CMK (cell line): ENCODE measurements at places on chromosomes 12 and 14.

- no peak for DNase-seq
Measured at GRCh38 chr14:67002994-67003753, 186.1 kb upstream of the GARIN2 start.

- no peak for DNase-seq
Measured at GRCh38 chr12:93946542-93947150, 201.7 kb upstream of the PLXNC1 start.

DNA sequence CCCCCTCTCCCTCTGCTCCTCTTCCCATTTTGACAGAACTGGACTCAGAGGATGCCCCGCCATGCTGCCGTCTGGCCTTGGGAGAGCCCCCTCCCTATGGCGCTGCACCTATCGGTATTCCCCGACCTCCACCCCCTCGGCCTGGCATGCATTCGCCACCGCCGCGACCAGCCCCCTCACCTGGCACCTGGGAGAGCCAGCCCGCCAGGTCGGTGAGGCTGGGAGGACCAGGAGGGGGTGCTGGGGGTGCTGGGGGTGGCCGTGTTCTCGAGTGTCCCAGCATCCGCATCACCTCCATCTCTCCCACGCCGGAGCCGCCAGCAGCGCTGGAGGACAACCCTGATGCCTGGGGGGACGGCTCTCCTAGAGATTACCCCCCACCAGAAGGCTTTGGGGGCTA lies 1.5 kb downstream of the NFATC4 start:
- no peak for DNase-seq

GRCh38 chr12:106019144-106019543 lies 119.6 kb downstream of the NUAK1 start:
- no peak for DNase-seq

DNA sequence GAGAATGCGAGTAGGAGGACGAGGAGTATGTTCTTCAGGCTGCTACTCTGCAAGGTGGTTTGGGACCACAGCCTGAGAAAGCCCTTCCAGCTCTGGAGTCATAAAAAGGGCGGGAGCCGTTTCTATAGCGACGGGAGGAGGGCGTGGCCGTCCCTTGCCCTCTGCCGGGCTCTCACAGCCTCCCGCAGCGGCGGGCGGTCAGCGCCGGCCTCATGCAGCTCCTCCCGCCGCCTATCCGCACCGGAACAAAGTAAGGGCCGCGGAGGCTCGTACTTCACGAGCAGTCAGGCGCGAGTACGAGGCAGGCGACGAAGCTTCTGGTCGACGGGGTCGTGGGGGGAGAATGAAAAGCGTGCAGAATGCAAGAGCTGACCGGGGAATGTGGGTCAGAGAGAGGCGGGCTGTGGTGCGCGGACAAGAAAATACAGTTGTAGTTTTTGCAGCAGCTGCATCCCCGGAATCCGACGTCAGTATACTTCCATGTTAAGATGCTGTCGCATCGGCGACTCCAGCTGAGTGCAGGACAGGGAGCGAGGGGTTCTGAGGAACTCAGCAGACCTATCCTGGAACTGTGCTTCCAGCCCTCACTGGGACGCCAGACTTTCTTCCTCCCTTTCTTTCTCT lies at the start of gene DYRK4:
TSS of gene DYRK4 (plus strand) at position 175 of the 624 bp plus-strand sequence. CDS start at position 213, 38 bp downstream.
- DNase-seq: no peak

DNA sequence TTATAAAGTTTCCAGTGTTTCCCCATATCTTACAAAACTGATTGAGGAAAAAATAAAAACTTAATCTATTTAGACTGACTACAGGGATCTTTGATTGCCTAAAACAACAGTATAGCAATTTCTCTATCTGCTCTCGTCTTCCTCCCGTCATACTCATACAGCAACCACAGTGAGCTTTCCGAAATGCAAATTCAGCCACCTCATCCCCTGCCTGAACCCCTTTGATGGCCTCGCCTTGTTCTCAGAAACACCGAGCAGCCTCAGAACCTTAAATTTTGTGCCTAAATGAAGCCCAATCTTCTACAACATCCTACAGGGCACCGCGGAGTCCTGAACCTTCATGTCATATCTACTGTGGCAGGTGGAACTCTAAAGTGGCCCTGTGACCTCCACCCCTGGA lies 223.7 kb upstream of the TMEM132C start:
- no peak for DNase-seq

DNA sequence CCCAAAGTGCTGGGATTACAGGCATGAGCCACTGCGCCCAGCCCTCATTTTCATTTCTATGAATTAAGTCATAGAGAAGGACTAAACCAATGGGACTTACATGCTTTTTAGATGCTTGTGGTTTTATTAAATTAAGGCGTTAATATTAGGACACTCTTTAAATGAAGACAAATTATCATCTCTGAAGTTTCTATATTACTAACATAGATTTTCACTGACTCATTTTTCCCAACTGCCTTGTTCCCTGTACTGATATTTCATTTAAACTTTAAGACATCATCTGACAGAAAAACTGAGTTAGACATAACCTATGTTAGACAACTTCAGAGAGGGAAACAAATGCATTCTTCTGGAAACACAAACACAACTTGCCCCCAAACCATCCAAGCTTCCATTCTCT lies 99.8 kb downstream of the BTG1 start:
- no peak for DNase-seq

DNA sequence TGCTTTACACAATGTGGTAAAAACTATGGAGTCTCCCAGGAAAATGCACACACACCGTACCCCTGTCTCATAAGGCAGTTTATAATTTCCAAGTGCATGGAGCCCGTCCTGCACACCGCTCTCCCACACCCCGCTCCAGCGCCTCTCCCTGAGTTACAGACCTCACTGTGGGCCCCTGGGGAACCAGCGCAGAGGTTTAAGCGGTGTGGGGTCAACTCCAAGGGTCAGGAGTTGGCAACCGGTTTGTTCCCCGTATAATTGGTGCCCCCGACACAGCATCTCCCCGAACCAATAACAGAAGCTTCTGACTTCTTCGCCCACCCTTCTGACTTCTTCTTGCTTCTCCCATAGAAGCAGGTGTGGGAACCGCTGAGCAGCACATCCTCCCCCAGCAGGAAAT lies 58.4 kb upstream of the DDX11 start:
- DNase-seq: no peak

- DNase-seq: no peak
Measured at GRCh38 chr12:95674631-95675030, 115.9 kb downstream of the NTN4 start.

DNA sequence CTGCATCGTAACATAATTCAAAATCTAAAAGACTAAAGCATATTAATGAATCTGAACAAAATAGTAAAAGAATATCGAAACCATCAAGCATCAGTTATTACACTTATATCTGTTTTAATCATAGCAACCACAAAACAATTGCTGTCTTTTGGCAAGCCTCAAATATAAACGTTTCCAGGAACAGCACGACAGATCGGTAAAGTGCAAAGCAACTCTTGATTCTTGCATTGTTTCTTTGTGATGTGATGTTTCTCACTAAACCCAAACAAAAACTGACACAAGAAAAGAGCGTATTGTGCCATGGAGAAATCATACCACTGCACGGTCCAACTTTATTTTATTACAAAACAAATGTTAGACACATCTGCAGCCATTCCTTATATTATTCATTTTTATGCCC lies 9.2 kb upstream of the MYF6 start:
- DNase-seq: no peak

DNA sequence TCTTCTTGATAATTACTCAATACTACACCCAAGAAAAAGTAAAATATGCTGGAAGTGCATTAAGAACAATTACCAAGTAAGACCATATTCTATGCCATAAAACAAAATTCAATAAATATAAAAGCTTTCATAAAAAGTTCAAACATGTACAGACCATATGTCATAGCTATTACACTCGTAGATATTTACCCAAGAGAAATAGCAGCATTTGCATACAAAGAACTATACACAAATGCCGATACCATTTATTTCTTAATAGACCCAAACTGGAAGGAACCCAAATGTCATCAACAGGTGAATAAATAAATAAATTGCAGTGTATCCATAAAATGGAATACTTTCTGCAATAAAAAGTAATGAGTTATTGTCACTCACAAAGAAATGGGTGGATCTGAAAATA lies 78.3 kb upstream of the SLC16A7 start:
- DNase-seq: no peak

- no peak for DNase-seq
Measured at GRCh38 chr12:66538970-66539369, 139.9 kb downstream of the GRIP1 start.

- DNase-seq: no peak
Measured at GRCh38 chr14:94213741-94214140, 39.6 kb downstream of the PPP4R4 start.

GRCh38 chr14:100076133-100076532 lies 10.9 kb downstream of the EVL start:
- DNase-seq: peak; percentile 82

- DNase-seq: no peak
Measured at GRCh38 chr14:55665067-55665675, 85.2 kb downstream of the KTN1 start.

DNA sequence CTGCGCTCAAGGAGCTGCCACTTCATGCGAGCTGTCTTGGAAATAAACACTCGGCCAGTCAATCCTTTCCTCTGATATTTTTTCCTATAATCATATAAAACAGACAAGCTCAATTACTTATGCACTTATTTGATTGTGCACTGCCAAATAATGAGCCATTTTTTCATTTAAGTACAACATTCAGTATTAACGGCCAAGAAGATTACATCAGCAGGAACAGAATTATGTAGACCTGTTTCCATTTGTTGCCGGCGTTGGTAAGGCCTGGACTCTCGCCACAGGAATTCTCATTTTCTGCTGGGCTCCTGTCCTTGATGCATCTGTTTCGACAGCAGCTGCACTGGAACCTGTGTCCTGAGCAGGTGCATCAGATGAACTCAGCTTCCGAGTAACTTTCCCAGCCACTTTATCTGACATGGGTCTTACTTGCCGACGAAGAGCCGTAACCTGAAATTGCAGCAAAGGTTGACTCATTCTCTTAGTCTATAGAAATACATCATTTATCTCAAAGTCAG lies 110.2 kb downstream of the KIF21A start:
- DNase-seq: no peak

DNA sequence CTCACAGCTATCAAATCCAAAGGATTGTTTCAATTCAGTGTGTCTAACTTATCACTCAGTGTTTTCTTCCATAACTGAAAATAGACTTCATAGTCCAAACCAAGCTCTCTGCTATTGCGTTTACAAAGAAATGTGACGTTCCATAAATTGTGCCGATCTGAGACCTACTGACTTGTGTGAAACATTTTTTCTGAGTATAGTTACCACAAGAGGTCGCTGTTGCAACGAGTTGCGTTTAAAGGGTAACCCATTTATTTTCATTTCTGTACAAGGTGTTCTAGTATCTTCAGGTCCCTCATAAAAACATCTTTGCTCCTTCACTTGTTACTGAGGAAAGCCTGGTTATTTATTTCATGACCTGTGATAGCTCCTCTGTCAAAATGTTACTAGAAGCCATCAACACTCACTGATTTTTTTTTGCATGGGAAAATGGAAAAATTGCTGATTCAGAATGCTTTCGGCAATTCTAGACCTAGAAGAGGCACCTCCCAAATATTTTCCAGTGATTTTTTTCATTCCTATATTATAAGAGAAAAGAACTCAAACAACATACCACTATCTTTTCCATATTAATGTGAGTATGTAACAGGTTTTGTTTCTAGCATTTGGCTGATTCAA lies 60.9 kb upstream of the OR4E1 start:
- DNase-seq: peak; percentile 24

DNA sequence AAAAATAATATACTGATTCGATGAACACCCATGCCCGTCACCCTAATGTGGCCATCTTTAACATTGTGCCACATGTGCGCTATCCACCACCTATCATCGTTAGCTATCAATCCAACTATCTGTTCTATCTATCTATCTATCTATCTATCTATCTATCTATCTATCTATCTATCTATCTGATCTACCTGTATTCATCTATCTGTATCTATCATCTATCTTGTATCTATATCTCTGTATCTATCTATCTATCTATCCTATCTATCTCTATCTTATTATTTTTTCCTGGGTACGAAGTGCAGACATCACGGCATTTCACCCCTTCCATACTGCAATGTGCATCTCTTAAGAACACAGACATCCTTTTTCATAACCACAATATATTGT lies 106.7 kb downstream of the PTPN11 start:
- DNase-seq: no peak

DNA sequence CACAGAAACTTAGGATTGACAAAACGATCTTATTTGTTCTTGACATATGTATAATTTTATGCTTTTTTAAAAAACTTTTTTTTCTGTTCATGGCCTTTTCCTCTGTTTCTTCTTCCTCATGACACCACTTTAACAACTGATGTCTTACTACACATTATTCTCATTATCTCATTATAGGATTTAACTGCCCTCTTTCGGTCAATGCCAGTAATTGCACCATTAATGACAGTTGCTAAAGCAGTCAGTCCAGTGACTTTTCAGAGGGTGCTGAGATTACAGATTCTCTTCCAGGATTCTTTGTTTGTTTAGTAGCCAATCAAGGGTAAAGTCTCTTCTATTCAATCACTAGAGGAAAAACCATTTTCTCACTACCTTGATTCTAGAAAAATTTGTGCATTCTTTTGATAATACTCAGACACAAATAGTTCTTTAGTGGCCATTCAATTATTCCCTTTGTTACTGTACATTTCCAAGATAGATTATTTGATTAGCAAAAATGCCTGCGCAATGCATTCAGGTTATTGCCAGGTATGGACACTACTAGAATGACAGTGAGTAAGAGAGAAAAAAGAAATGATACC lies 50.1 kb downstream of the KLRG1 start:
- peak; percentile 20 for DNase-seq

DNA sequence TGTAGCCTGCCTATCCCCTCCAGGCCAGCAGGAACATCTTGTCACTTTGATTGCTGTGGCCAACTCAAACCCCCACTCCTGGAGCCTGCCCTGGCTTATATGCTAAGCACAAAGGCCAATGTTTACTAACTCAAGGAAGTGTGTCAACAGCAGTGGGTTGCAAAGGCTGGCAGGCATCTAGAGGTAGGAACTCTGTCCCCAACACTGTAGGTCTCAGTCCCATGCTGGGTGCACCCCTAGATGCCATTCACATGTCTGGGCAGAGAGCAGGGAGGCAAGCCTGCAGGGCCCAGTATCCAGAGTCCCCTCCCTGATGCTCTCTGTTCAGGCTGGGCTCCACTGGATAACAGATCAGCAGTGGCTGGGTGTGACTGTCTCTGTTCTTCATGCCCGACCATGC lies 1.6 kb upstream of the HPD start:
- DNase-seq: no peak

GRCh38 chr12:120845696-120846095 lies 58.5 kb downstream of the SPPL3 start:
- DNase-seq: no peak

- DNase-seq: no peak
Measured at GRCh38 chr12:46788072-46788887, 37.5 kb downstream of the SLC38A4 start.

- DNase-seq: no peak
Measured at GRCh38 chr12:32201976-32202375, 95.3 kb downstream of the BICD1 start.

DNA sequence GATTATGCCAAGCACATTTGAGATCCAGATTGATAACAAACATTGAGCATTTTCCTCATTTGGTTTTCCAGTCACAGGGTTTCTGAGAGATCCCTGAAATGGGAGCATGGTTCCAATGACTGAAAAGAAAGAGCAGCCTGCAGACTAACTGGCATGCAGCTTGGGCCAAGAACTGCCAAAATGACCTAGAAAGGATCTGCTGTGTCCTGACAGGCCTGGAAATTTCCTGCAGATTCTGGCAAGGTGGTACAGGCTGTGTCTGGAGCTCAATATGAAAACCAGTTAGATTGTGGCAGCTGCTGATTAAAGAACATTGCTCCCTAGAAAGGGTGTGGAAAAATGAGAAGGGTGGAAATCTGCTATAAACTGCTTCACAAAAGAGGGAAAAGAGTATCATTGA lies 417.3 kb downstream of the IPO8 start:
- no peak for DNase-seq

GRCh38 chr14:23177181-23177580 lies 6.3 kb downstream of the SLC7A8 start:
- DNase-seq: no peak
